ENCODE measurements at places on chromosomes 7 and 10. TPM values are rescaled to one million over a fixed set of nuclear protein-coding genes. Genes with fewer than 3 reads are reported as not detected.

The DENND11 gene
- 53.4 TPM for polyA plus RNA-seq

The HOXA4 gene
- 19.7 TPM for polyA plus RNA-seq

The NCF1 gene
- polyA plus RNA-seq: 3.1 TPM

The C10orf53 gene
- polyA plus RNA-seq: 0.03 TPM

The BTBD16 gene
- 0.79 TPM for polyA plus RNA-seq
